ENCODE measurements at places on chromosomes 6 and 20.

- no peak for DNase-seq
These were observed 111.8 kb downstream of the AGPAT4 start for GRCh38 chr6:161161889-161162624.

DNA sequence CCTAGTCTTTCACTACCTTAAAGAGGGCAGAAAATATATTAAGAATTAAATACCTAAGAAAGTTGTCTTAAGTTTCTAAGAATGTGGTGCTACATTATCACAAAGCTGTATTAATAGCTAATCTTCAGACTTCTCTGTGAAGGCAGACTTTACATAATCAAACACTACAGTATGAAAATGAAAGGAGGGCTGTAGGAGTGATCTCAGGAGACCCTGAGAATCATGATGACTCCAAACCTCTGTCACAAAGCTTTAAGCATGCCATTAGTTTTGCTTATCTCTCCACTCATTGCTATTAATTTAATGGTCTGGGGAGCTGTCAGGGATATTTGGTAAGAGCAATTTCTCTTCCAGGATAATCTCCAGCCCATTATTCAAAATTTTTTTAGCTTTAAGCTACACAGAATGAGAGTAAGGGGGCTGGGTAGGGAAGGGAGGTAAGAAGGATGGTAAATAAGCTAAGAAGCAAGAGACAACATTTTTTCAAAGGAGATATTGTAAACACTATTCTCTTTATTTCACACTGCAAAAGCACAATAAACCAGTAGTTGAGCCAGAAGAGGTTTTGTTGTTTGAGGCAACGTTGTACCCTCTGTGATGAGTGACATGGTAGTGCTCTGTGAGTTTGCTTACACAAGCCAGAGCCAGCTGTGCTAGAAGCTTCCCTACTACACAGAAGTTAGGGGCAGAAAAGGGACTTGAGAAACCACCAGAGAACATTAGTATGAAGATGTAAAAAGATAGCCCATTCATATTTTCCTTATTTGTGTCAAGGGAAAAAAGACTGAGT, 258.8 kb downstream of the GMDS start:
- no peak for DNase-seq

DNA sequence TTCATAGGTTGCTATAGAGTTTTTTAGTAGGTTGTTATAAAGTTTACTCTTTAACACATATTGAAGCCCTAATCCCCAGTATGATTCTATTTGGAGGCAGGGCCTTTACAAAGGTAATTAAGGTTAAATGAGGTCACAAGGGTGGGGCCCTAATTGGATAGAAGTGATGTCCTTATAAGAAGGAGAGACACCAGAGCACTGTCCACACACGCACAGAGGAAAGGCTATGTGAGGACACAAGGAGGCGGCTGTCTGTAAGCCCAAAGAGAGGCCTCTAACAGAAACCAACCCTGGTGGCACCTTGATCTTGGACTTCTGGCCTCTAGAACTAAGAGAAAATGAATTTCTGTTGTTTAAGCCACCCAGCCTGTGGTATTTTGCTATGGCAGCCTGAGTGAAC, 98.5 kb downstream of the GJA10 start:
- no peak for DNase-seq

DNA sequence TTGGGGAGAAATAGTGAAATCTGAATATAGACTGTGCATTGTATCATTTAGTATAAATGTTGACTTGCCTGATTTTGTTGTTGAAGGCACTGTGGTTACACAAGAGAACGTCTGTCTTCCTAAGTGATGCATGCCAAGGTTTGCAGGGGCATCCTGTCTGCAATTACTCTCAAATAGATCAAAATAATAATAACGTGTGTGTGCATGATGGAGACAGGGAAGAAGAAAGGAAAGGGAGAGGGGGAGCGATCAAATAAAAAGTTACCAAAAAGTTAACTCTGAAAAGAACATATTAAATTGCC, 14.4 kb downstream of the PREX1 start:
- DNase-seq = no peak

DNA sequence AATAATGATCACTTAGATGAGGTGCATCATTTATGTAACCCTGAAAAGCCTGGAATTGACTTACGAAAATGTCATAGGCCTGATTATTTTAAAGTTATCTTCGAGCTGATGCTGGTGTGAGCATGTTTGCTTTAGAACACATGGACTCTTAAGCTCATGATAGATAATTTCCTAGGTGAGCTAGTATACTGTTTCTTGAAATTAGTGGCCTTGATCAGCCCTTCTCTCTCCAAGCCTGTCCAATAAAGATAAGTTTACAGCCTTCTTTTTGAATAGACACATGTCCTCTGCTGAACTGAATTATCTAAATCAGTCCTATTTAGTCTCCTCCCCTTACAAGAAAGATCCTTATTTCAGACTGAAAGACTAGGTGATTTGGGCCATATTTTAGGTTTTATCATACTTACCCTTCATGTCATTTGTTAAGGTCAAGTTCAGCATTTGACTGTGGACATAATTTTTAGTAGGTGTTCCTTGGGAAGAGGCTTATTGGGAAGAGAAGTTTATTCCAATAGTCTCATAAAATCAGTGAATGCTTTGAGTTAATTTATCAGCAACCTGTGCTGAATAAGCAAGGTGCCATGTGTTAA, 15.3 kb downstream of the FOXO3 start:
- no peak for DNase-seq

DNA sequence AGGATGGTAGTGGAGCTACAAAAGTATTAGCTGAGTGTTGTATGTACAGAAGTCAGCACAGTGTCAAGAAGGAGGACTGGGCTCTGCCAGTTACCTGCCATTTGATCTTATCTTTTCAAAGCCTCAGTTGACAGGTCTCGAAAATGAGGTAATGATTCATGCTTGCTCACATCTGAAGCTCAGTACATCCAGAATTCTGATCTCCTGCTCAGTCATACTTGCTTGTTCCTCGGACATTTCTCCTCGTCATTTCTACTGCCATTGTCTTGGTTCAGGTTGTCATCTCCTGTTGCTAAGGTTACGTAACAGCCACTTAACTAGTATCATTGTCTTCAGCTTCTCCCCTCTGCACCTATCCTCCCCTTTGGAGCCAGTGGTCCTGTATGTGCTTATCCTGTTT, 89.5 kb downstream of the SLX4IP start:
- DNase-seq = no peak

GRCh38 chr6:107778265-107778664, 45.8 kb downstream of the SCML4 start:
- no peak for DNase-seq

GRCh38 chr6:100379386-100379785, 85.3 kb downstream of the SIM1 start:
- DNase-seq = no peak

- DNase-seq = no peak
These were observed 215.0 kb upstream of the SHLD1 start for GRCh38 chr20:5535125-5535756.

- no peak for DNase-seq
These were observed 6.6 kb downstream of the CTSA start for GRCh38 chr20:45897692-45898091.

DNA sequence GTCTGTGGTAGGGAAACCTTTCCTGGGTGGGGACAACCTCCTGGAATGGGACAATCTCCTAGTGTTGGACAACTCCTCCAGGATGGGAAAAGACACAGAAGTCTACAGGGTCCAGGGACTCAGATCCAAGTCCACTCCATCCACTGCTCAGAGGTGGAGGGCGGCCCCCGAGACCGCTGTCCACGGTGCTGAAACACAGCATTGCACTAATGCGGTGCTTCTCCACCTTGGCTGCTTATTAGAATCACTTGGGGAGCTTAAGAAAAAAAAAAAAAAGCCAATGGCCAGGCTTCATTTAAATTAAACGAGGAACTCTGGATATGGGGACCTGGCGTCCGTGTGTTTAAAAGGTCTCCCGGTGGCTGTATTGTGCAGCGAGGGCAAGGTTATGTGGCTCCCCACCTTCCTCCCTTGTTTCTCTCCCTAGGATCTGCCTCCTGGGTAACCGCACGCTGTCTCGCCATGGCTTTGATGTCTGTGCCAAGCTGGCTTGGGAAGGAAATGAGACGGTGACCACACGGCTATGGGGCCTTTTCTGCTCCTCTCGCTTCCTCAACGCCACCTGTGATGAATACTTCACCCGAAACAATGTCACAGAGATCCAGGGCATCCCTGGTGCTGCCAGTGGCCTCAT, 12.0 kb downstream of the SLC12A5 start:
- DNase-seq = peak; percentile 54

DNA sequence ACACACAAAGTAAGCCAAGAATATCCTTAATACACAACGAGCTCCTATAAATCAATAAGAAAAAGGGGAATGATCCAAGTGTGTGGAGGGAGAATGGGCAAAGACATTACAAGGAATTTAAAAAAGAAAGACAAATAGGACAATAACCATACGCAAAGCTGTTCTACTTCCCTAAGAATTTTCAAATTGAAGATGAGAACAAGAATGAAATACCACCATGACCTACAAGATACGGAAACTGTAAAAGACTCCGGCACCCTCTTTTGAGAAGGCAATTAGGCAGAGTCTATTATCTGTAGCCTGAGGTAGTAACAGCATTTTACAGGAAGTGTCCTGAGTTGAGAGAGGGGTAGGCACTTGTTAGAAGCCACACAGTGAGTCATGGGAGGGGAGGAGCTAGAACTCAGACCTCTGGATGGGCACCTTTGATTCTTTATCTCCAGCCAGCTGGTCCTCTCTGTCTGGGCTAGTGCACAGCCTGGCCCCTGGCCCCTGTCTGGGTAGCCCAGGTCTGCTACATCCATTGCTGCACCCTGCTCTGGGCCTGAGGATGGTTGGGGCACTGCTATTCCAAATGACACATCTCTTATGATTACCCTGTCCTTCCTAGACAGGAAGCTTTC, 15.3 kb downstream of the RSPO4 start:
- DNase-seq = no peak

DNA sequence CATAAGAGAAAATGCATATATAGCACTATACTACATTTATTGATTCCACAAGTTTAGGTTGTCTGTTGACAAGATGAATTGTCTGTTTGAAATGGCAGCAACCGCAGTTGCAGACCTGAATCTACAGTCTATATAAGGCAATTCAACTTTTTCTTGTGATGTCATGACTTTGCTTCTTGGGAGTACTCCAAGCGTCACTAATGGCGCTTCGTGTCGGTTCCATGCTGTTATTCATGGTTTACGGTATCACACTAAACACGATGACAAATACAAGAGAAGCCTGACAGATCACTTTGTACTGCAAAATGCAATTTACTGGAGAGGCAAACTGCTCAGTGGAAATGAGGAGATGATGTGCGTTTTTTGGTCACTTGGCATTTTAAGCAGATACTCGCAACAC, 280.3 kb upstream of the TCF21 start:
- DNase-seq = no peak

GRCh38 chr6:135440087-135440792, 57.3 kb downstream of the AHI1 start:
- no peak for DNase-seq
